ENCODE measurements at places on chromosomes 5 and 9. TPM values are rescaled to one million over a fixed set of nuclear protein-coding genes. Genes with fewer than 3 reads are reported as not detected.

DNA sequence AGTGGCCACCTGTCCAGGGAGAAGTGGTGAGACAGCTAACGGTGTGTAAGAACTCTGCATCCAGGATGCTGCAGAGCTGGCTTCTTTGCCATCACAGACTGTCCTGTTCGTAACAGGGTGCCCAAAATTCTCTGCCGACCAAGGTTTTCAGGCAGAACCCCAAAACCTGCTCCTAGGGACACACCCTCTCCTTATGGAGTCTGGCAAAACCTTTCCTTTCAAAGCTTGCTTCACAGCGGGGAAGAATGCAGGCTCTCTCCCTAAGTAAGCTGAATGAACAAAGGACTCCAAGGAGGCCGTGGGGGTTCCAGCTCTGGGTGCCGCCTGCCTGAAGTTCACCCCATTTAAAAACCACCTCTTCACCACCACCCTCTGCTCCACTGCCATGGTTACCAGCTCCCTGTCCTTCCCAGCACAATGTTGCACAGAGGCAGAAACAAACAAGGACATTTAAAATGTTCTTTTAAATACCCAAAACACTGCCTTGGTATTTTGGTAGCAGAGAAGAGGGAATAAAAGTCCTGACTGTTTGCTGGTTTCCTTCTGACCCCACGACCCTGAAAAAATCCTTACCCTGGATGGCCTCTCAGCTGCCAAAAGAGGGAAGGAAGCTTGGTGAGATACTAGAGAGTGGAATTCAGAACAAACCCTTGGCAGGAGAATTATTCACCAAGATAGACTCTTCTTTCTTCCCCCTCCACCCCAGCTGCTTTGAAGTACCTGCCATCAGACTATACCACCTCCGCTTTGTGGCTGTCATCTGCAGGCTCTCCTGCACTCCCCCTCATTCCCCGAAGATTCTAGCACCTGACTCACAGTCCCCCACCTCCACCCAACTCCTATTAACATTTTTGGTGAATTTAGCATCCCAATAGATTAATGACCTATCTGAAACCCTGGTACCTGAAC lies 7.1 kb upstream of the KLF9 start:
- H3K4me1 ChIP-seq: peaks cover 8% of the 10 kb centered on the region
- peak overlapping the region; percentile 77 for H3K4me3 ChIP-seq
- no peak for DNase-seq
- H3K36me3 ChIP-seq: no peaks in the 10 kb centered on the region
- peak overlapping the region; percentile 100 for H3K27ac ChIP-seq
- H3K27me3 ChIP-seq: no peaks in the 10 kb centered on the region

TAF11L10 gene
- total RNA-seq: not detected

DNA sequence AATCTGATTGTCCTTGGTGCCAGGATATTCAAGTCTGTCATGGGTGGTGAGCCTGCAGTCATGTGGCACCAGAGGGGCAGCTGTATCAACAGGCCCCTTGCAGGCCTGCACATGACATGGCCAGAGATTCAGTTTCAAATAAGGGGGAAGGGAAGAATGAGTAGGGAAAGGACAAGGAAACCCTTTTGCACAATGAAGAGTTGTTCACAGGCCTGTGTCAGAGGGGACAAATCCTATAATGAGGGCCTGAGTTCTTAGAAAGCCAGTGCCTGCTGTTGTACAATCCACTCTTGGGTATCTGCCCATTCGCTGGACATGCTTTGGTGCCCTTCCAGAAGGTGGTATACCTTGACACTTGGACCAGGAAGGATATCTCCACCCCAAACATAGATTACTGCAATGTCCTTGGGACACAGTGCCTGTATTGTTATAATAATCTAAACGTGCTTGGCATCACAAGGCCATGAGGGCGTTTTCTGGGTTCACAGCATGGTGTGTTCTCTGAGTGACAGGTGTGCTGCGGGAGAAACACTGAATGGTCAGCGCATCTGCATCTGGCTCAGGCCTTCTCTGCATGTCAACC lies 1.9 kb upstream of the TMEM171 start:
- DNase-seq: peak; percentile 38
- no peaks in the 10 kb centered on the region for H3K27me3 ChIP-seq
- no peaks in the 10 kb centered on the region for H3K36me3 ChIP-seq
- no peak overlapping the region for H3K4me3 ChIP-seq

DNA sequence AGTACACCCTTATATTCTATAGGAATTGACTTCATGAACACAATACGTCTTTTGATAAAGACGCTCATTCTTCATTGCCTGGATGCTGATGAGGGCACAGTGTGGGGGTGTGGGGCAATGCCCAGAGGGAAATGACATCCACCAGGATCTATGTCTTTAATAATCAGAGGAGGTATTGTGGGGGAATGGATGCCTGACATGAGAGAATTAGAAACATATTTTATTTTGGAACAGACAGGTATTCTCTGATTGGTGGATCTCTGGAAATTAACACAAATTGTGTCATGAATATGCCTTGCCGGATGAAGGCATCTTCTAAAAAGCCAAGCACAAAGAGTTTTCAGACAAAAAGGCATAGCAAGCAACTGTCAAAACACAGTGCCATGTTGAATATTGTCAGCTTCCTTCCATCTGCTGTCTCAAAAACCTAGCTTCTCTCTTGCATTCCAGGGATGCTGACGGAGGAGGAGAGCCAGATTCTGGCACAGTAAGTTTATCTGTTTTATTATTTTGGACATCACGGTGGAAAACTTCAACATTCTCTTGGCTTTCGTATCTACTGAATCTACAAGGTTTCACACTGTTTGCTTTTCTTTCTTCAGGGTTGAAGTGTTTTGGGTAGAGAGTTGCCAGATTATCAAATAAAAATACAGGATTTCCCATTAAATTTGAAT lies 3.9 kb upstream of the C5orf58 start:
- no peak for DNase-seq
- no peak overlapping the region for H3K27ac ChIP-seq
- no peak overlapping the region for H3K4me3 ChIP-seq
- H3K27me3 ChIP-seq: peaks cover 5% of the 10 kb centered on the region

NR4A3 gene
- 0.32 TPM for total RNA-seq

DNA sequence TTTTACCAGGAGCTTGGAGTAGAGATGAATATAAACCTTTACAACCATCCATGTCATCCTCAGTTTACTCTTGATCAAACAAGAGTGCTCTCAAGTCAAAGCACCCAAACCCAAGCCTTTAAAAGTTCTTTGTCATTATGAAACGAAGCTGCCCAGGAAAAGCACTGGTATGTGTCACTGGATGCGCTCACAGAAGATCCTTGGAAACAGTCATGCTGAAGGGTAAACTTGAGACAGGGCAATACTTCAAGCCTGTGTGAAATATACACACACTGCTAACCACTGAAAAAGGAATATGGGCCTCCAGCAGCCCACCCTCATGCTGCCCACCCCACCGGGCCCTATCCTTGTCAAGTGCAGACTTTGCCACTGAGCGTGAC lies 84.5 kb downstream of the PRRT1B start:
- no peak overlapping the region for H3K4me3 ChIP-seq
- H3K4me1 ChIP-seq: peaks cover 72% of the 10 kb centered on the region
- no peak overlapping the region for H3K27ac ChIP-seq
- H3K27me3 ChIP-seq: no peaks in the 10 kb centered on the region
- H3K36me3 ChIP-seq: no peaks in the 10 kb centered on the region

DNA sequence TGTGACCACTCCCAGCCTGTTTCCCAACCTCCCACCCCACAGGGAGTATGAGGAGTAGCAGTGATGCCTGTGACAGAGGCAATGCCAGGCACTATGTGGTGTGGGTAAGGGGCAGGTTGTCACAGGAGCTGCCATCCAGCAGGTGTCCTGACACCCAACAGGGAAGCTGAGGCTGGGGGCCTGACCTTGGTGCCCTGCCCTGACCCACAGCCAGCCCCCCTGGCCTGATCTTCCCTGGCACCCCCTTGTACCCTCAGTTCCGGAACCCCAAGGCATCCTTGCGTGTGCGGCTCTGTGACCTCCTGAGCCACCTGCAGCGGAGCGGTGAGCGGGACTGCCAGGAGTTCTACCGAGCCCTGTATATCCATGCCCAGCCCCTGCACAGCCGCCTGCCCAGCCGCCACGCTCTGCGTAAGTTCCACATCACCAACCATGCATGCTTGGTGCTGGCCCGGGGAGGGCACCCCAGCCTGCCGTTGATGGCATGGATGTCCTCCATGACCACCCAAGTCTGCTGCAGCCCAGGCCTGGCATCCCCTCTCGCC lies 14.4 kb downstream of the CARD19 start:
- no peak for DNase-seq
- no peaks in the 10 kb centered on the region for H3K27me3 ChIP-seq
- H3K36me3 ChIP-seq: 0 out of 2 replicates have a peak, but pooled peaks cover 6% of the 10 kb centered on the region
- H3K27ac ChIP-seq: no peak overlapping the region
- no peak overlapping the region for H3K4me3 ChIP-seq

GRCh38 chr9:100474082-100474923 lies 1.4 kb downstream of the TMEFF1 start:
- peaks cover 6% of the 10 kb centered on the region for H3K4me1 ChIP-seq
- no peaks in the 10 kb centered on the region for H3K27me3 ChIP-seq
- H3K4me3 ChIP-seq: peak overlapping the region; percentile 82

- H3K4me1 ChIP-seq: no peaks in the 10 kb centered on the region
- H3K27ac ChIP-seq: no peak overlapping the region
- no peaks in the 10 kb centered on the region for H3K36me3 ChIP-seq
- H3K4me3 ChIP-seq: no peak overlapping the region
- DNase-seq: peak; percentile 50
Measured at GRCh38 chr5:13866792-13867191, 77.7 kb downstream of the DNAH5 start.

DNA sequence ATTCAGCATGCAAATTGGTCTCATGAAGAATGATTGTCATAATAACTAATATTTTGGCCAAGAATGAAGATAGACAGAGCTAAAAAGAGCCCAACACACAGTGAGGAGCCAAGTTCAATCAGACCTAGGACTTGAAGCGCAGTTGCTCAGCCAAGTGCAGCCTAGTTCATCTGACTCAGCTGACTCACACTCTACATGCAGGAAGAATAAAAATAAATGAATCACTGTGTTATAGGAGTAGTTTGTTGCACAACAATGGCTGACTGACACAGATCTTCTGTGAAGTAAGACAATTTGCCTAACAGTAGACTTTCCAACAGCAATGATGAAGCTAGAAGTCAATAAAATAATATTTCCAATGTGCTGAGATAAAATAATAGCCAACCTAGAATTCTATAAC lies 261.5 kb downstream of the CEMIP2 start:
- H3K27me3 ChIP-seq: no peaks in the 10 kb centered on the region
- no peak overlapping the region for H3K27ac ChIP-seq
- no peaks in the 10 kb centered on the region for H3K4me1 ChIP-seq
- no peak overlapping the region for H3K4me3 ChIP-seq

BAG1 gene
- 48.2 TPM for total RNA-seq

DNA sequence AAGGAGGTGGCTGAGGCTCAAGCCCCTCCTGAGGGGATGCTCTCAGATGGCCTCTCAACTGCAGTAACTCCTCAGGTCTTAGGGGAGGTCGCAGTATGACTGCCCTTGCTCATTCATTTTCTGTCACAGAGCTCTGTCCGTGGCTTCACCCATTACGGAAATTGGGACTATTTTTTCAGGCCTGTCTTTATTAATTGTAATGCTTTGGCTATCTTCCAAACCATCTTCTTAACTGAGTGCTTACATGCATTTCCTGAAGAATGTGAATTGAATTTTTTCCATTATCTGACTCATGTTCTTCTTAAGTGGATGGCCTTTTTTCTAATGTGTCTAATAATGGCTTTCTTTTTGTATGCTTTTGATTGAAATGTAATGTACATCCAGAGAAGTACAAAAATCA lies 36.4 kb upstream of the SV2C start:
- H3K4me3 ChIP-seq: no peak overlapping the region
- no peak for DNase-seq
- no peak overlapping the region for H3K27ac ChIP-seq
- H3K4me1 ChIP-seq: no peaks in the 10 kb centered on the region

CSF1R gene
- 0.06 TPM for total RNA-seq

DNA sequence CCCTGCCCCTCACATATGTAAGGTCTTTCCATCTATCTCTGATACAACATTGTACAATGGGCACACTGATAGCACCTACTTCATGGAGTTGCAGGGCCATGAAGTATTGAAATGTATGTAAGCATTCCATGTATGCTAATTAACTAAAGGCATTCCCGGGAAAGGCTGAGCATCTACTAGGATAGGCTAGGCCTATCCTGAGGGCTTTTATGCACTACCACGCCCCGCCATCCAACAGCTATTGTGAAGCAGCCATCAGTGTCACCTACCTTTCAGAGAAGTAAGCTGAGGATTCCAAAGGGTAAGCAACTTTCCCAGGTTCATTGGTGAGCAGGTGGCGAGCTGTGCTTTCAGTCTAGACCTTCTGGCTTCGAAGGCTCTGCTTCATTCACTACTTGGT lies 47.6 kb downstream of the NSG2 start:
- H3K27ac ChIP-seq: no peak overlapping the region
- DNase-seq: no peak
- no peaks in the 10 kb centered on the region for H3K4me1 ChIP-seq
- 0 out of 2 replicates have a peak, but pooled peaks cover 12% of the 10 kb centered on the region for H3K27me3 ChIP-seq
- no peak overlapping the region for H3K4me3 ChIP-seq
- H3K36me3 ChIP-seq: no peaks in the 10 kb centered on the region

GPBP1 gene
- total RNA-seq: 99.9 TPM

DNA sequence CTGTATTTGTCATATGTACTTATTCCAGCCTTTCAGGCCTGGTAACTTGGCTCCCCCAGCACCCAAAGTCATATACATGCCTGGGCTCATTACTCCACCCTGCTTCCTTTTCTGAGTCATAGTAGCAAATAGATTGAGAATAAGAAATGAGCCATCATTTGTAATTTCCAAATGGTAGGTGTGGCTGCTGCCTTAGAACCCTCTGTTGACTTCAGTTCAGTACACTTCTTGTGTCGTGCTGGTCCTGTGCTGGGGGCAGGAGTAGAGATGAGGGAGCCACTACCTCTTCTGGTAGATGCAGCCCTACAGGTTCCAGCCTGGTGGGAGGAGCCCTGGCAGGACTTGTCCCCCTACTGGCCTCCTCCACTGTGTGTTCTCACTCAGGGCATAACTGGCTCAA lies 11.1 kb downstream of the GM2A start:
- DNase-seq: no peak
- no peak overlapping the region for H3K4me3 ChIP-seq
- no peak overlapping the region for H3K27ac ChIP-seq
- H3K27me3 ChIP-seq: no peaks in the 10 kb centered on the region
- no peaks in the 10 kb centered on the region for H3K36me3 ChIP-seq

DNA sequence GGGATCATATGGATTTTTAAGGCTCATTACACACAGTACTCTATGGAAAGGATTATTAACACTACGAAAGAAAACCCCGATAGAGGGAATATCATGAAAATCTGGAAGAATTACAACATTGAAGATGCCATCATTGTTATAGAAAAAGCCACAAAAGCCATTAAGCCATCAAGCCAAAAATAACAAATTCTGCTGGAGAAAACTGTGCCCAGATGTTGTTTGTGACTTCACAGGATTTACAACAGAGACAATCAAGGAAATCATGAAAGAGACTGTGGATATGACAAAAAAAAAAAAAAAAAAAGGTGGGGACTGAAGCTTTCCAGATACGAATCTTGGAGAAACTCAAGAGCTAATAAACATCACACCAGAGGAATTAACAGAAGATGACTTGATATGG lies 433.8 kb upstream of the CDH6 start:
- H3K4me1 ChIP-seq: no peaks in the 10 kb centered on the region
- H3K36me3 ChIP-seq: no peaks in the 10 kb centered on the region
- no peak overlapping the region for H3K27ac ChIP-seq
- H3K27me3 ChIP-seq: no peaks in the 10 kb centered on the region
